ENCODE measurements at places on chromosomes 7 and 10.

DNA sequence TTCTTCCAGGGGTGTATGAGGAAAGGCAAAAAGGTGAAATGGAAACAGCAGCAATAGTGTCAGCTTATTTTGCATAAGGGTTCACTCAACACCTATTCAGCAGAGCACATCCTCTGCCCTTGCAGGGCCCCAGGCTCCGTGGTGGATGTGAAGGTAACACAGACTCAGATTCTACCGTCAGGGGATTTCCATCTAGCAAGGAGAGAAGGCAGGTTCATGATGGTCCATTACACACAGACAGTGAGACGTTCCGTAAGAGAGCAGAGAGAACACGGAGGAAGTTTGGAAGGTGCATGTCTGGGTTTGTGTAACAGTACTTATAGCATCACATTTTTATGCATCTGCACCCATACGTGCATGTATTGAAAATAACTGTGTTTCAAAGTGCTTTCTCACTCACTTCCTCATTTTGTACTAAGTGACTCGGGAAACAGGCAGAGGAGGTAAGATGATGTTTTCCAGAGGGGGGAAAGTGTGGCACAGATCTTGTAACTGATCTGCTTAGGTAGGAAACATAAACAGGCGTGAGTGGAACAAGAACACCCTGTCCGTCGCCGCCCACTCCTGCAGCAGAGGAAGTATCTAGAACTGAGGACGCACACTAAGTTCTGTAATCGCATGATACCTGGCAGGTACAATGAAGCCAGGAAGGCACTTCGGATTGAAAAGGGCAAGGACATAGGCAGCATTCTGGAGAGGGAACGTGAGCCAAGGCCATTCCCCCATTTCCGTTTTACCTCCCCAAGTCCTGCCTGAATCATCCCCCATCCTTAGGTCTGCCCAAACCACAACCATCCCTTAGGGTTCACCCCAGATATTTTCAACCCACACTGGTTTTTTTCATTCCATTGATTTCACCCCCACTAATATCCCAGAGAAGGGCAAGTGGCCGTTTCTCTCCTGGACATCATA, 1.0 kb upstream of the ENO4 start:
- peak; percentile 36 for DNase-seq

DNA sequence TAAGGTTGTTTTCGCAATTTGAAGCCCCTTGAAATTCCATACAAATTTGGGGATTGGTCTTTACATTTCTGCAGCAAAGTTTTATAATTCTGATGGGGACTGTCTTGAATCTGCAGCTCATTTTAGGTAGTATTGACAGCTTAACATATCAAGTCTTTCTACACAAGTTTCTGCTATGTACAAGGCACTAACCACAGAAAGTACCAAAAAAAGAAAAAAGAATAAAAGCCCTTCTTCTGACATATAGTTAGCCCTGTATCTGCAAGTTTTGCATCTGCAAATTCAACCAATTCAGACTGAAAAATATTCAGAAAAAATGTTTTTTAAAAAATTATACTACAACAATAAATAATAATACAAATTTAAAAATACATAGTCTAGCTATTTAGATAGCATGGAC, 15.3 kb downstream of the POT1 start:
- no peak for DNase-seq

DNA sequence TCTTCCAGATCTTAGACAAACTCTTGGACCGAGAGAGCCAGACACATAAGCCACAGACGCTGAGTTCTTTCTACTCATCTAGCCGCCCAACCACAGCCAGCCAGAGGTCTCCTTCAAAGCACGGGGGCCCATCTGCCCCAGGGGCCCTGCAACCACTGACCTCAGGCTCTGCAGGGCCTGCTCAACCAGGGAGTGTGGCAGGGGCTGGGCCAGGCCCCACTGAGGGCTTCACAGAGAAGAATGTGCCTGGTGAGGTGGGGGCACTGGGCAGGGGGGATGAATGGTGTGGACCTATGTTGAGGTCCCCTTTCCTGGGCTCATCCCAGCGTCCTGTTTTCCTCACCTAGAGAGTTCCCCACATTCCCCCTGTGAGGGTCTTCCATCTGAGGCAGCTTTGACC, 11.4 kb downstream of the ZSWIM8 start:
- DNase-seq: no peak

DNA sequence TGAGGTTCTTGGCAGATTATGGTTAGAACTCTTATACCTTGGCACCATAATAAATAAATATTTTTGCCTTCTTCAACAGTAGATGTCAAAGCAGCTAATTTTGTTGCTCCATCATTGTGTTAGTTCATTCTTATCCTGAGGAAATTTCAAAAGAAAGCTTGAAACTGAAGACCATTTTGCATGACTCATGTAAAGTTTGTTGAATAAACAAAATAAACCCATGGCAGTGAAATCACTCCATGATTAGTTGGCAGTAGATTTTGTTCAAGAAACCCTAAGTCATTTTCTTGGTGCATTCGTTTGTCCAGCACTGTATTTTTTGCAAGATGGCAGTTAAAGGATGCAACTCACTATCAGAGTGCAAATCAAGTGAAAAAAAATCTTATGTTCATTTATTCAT, 91.6 kb downstream of the HECW1 start:
- DNase-seq: no peak

- DNase-seq: no peak
Measured at GRCh38 chr7:117706210-117706609, 167.0 kb downstream of the CTTNBP2 start.

- no peak for DNase-seq
Measured at GRCh38 chr10:17891435-17891834, 60.3 kb upstream of the SLC39A12 start.

GRCh38 chr7:139582671-139583155, 59.2 kb downstream of the CLEC2L start:
- DNase-seq: no peak

DNA sequence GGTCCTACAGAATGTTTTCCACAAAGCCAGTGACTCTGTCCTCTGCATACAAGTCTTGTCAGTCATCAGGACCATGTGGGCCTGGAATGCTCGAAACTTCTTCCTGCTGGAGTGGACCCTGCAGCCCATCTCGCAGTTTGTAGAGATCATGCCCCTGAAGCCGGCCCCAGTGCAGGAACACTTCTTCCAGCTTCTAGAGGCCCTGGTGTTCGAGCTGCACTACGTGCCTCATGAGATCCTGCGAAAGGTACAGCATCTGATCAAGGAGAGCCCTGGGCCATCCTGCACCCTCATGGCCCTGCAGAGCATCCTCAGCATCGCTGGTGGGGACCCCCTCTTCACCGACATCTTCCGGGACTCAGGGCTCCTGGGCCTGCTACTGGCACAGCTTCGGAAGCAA, 46.5 kb downstream of the WDFY4 start:
- no peak for DNase-seq

DNA sequence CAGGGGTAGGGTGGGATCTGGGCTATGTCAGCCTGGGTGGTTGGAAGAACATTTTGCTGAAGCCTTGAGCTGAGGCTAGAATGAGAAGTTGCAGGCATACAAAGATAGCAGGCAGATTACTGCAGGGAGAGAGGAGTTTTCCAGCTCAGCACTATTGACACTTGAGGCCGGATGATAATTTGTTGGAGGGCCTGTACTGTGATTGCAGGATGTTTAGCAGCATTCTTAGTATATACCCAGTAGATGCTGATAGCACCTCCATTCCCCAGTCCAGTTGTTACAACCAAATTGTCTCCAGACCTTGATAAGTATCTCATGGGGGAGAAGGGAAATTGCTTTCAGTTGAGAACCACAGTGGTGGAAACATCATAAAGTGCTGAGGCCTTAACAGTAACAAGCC, 158.6 kb upstream of the CHRM2 start:
- DNase-seq: no peak

DNA sequence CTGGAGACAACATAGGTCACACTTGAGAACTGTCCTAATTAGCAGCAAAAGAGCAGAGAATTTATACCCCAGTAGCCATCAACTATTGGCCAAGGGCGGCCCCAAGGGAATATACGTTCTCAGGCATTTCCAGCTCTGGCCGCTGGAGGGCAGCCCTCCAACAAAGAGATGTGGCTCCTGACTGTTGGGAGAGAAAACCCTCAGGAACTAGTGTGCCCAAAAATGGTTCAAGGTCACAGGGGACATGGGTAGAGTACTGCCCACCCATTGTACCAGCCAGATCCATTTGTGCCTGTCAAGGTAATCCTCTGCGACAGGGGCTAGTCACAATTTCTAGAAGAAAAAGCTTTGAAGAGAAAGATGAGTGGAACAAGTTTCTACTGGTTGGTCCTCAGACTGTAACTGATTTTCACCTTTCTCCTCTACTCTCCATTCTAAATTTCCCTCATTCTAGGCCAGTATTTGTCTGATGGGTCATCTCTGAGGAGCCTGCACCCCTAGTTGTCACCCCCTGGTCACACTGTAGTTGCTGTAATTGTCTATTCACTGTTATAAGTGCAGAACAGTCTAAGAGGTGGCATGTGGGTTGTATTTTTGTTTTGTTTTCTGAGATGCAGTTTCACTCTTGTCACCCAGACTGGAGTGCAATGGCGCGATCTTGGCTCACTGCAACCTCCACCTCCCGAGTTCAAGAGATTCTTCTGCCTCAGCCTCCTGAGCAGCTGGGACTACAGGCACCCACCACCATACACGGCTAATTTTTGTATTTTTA, 14.7 kb upstream of the C7orf33 start:
- peak; percentile 73 for DNase-seq

- DNase-seq: no peak
Measured at GRCh38 chr10:33142295-33142694, 184.3 kb upstream of the ITGB1 start.

DNA sequence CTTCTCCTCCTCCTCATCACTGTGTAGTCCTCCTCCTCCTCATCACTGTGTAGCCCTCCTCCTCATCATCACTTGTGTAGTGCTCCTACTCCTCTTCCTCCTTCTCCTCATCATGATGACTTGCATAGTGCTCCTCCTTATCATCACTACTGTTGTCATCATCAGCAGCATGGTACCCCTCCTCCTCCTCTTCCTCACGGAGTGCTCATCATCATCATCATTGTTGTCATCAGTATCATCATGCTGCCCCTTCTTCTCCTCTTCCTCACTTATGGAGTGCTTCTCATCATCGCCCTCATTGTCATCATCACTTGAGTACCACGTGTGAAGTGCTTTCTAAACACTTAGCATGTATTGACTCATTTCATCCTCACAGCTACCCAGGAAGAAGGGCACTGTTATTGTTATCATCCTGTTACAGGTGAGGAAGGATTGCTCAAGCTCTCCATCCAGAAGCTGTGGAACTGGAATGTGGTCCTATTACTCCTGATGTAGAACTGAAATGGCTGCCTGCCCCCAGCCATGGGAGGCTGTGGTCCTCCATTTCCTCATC, 122.8 kb upstream of the SHH start:
- DNase-seq: no peak

DNA sequence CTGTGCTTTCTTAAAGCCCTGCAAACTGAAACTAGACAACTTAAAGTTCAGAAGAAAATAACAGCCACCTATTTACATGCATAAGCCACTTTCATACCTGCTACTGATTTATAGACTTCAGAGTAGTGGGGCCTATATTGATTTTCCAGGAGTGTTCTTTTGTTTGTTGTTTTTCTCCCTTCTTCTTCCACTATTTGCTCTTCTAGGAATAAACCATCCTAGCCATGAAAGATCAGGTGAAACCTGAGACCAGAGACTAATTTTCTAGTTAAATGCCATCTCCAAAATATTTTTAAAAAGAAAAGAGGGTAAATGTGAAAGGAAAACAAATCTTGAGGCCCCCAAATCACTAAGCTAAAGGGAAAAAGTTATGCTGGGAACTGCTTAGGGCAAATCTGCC, 72.4 kb upstream of the C1GALT1 start:
- DNase-seq: no peak

GRCh38 chr7:111256391-111256790, 165.5 kb downstream of the LRRN3 start:
- DNase-seq: no peak

DNA sequence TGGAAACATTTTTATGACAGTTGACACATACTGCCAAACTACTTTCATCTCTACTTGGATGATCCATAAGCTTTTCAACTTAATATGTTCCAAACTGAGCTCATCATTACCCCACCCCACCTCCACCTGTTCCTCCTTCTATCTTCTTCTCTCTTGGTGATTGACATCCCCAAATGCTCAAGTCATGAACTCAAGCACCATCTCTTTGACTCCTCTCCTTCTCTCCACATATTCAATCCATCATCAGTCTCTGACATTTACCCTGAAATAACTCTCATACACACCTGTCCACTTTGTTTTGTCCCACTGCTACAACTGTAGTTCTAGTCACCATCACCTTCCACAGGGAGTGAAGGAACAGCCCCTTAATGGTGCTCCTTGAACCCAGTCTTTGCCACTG, 43.3 kb downstream of the SGCE start:
- DNase-seq: no peak

GRCh38 chr10:45408421-45409319, 34.7 kb downstream of the ALOX5 start:
- DNase-seq: no peak

- no peak for DNase-seq
Measured at GRCh38 chr7:43784030-43784584, 25.6 kb downstream of the BLVRA start.

DNA sequence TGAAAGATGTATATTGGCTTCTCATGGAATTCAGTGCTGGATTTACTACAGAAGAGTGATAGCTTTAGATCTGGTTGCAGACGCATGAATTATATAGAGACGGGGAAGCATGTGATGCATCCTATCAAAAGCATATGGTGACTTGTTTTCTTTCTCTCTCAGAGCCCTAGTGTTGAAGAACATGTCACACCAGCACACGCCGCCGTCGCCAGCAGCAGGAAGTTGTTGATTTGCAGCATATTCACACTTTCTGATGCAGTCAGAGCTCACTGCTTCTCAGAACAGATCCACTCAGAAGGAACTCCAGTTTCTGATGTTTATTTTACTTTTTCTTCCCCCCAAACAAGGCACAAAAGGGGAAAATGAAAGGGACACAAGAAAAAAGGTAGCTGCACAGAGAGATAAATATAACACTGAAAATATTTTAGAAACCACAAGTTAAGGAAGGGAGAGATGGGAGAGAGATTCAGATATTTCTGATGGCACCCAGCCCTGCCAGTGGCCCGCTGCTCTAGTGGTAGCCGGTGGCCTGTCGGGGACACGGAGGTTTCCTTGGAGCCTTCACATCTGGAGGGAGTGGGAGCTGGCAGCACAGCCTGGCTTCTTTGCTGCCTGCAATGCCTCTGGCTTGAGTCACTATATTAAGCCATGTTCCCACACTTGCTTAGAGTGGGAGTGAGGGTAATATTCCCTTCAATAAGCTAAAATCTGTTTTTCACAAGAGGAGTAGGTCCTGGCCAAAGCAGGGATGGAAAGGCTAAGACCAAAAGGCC, 123.2 kb downstream of the NRP1 start:
- DNase-seq: peak; percentile 34
